Purkinje cell (primary cell): ENCODE measurements at places on chromosomes 5 and 9. TPM values are rescaled to one million over a fixed set of nuclear protein-coding genes. Genes with fewer than 3 reads are reported as not detected.

The SLC45A2 gene
- 1.8 TPM in 1 of 2 replicates, not detected in the other for polyA plus RNA-seq

The UBAP1 gene
- 12.3 and 19.3 TPM in 2 replicates for polyA plus RNA-seq

The LECT2 gene
- polyA plus RNA-seq: not detected in 2 replicates

The GRAMD2B gene
- polyA plus RNA-seq: 1.8 and 7.2 TPM in 2 replicates

The GRHPR gene
- polyA plus RNA-seq: 42.7 and 51.2 TPM in 2 replicates

The PRELID2 gene
- polyA plus RNA-seq: 2.0 TPM in 1 of 2 replicates, not detected in the other

The PCDHGB3 gene
- polyA plus RNA-seq: 0.06 and 1.2 TPM in 2 replicates
